ENCODE measurements at places on chromosomes 1 and 21.

- DNase-seq, result no peak
These were observed 71.2 kb downstream of the DPYD start for GRCh38 chr1:97849345-97850340.

DNA sequence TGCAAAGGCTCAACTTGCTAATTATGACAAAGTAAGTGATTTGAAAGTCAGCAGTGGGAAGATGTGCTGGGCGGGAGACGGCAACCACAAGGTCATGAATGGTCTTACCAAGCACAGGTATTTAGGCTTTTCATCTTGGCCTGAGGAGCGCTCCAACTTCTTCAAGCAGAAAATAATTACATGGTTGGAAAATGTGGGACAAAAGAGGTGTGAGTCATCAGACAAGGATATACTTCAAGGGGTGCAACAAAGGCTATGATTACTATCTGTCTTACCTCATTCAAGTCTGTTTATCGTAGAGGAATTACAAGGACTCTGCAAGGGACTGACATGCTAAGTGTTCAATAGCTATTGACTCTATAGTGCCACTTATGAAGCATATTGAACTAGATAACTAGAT lies 2005.7 kb downstream of the MRPL39 start:
- DNase-seq, result no peak

DNA sequence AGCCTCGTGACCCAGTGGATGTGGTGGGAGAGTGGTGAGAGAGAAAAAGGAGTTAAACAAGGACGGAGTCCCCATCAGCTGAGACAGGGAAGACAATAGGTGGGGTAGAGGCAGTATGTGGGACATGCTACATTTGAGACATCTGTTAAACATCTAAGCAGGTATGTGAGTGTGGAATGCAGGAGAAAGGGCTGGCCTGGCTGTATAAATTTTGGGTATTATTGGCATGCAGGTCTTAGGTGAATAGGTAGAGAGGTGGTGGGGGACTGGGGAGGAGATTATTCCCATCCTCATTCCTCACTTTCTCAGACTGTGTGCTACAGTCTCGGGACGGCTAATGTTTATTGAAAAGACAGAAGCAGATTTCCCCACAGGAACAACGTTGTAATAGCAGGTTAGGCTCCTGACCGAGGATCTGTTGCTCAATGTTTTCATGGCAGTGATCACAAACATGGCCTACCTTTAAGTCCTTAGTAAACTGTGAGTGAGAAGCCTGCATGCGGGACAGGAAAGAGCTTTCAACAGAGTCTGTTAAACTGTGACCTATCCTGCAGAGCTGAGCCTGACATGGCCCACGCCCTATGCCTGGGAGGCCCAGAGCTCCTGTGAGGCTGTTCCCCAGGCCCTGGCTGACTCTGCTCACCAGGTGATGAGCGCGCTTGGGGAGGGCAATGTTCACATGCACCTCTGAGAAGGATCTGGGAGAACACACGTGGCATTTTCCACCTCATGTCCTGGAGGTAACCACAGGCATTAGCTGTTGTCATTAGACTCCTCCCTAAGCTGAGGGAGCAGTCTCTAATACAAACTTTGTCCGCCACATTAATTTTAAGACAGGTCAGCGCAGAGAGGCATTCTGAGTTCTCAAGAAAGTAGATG lies 16.5 kb downstream of the VSIG8 start:
- DNase-seq, result no peak

- DNase-seq, result no peak
These were observed 42.9 kb upstream of the IFFO2 start for GRCh38 chr1:18999359-18999758.

DNA sequence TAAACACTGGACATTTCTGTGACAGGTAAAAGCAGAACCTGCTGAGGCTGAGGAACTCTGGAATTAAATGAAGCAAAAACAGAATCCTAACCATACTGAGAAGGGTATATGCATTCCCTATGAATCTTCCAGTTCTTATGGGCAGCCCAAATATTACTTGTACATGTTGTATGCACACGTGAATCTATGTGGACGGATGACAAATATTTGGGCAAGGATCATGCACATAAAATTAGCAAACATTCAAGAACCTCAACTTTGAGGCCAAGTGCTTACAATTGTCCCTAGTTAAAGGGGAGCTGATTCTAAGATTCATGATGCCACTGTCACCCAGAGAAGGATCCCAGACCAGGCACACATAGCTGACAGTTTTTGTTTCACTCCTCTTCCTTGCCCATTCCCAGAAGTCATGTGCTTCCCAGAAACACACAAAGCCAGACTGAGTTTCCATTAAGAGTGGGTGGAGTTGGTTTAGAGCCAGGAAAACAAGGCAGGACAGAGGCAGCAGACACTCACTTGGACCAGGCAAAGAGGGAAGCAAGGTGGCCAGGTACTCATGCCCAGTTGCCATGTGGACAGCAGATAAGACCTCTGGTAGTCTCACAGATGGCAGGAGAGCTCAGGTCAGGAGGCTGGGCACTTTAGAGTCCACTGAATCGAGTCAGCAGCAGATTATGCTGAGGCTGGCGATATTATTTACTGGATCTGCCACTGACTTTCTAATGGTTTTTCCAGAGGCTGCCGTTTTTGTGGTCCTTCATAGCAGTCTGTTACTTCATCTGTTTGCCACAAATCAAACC lies 25.6 kb downstream of the AK2 start:
- no peak for DNase-seq

DNA sequence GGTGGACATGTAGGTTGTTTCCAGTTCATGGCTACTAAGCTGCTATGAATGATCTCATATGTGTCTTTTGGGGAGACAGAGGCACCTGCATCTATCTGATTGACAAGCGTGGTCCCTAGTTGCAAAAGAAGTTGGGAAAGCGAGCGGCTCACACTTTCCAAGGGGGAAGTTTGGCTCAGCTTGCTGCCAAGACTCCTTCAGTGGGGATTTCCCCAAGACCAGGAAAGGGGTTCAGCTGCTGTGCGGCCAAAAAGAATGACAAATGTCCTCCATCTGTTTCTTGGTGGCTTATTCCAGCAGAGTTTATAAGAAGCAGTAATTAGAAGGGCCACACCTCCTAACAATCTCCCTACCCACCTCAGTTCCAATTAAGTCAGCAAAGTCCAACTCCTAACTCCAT lies 128.5 kb upstream of the GALNT2 start:
- DNase-seq, result no peak

- no peak for DNase-seq
These were observed 111.0 kb downstream of the ACTL8 start for GRCh38 chr1:17865912-17866739.

GRCh38 chr1:215082532-215083382 lies at the start of gene KCNK2:
Gene KCNK2, plus strand, starts transcription at chr1:215082737. Its CDS starts 649 bp downstream, at chr1:215083386.
- no peak for DNase-seq

DNA sequence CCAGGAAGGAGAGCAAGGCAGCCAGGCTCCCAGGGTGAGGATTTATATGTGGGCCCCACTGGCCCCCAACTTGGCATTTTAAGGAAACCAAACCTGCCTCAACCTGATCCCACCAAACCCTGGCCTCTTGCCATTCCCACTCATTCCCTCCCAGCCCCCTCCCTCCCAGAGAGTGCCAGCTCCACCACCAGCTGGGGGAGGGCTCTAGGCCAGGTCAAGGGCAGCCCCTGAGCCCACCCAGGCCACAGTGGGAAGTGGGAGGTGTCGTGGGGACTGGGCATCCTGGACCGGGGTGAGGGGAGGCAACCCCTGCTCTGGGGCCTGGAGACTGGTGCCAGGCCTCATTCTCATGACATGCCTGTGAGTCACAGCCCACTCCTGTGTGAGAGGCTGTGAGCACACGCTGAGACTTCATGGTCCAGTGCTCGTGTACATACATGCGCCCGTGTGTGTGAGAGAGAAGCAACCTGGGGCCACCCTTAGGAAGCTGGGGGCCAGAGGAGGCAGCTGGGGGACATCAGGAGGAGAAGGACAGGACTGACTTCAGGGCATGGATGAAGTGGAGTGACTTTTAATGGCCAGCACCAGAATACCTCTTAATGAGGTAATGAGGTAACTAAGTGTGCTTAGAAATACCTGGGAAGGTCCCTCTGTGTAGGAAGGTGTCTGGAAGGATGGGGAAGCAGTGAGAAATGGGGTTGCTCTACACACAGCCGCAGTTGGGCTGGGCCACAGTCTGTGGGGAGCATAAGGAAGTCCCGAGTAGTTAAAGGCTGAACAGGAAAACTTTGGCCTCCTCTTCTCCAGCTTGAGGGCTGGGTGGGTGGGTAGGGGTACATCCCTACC lies at the start of gene S100A2:
TSS of gene S100A2 (minus strand) at position 316 of the 846 bp plus-strand sequence. CDS start 1,967 bp downstream, outside the sequence.
- peak; percentile 49 for DNase-seq

DNA sequence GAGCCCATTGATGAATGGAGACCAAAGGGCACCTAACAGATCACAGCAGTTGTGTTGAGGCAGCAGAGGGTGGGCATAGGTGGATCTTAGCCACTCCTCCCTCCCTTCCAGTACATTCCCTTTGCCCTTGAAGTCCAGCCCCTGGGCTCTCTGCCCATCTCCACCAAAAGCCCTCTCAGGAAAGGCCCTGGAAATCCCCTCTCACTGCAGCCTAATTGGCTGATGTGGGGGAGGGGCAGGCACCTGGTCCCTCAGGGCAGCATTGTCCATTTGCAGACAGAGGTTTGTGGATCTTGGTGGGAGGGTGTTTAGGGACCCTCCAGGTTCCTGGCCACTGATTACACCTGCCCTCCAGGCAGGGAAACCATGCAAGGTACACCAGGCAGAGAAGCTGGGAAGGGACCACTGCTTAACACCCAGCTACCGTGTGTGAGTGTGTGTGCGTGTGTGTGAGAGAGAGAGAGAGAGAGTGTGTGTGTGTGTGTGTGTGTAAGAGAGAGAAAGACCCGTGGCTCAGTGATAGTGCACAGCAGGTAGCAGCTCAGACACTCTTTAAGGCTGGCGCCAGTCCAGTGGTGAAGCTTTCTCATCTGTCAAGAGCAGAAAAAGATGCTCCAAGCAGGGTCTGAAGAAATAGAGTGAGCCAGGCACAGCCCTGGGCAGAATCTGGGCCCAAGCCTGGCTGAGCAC lies 71.1 kb downstream of the MATN1 start:
- no peak for DNase-seq

DNA sequence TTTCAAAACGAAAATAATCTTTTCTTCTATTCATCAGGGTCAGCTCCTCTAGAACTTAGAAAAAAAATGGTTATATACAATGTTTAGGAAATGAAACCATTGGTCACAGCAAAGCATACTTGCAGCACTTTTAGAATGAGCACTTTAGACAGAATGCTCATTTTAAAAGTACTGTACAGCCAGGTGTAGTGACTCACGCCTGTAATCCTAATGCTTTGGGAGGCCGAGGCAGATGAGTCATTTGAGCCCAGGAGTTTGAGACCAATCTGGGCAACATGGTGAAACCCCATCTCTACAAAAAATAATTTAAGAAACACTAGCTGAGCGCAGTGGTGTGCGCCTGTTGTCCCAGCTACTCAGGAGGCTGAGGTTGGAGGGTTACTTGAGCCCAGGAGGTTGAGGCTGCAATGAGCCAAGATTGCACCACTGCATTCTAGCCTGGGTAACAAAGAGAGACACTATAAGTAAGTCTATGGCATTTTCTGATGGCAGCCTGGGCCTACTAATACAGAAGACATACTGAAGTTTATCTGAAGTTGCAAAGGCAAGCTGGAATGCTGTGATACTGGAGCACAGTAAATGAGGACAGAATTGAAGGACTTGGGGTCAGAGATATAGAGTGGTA lies 48.9 kb upstream of the ZNF326 start:
- DNase-seq, result no peak

DNA sequence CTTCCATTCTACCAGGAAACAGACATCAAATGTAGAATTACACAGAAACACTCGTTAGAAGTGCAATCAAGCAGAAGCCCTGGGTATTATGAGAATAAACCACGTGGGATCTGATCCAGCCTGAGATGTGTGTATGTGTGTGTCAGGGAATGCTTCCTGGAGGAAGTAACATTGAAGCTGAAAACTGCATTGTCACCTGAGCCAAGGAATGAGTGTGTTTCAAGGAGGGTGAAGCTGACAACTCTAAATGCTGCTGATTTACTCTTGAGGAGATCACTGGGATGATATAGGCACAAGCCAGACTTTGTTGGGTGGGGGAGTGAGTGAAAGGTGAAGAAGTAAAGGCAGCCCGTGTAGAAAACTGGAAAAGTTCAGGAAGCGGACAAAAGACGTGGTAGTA lies 27.6 kb downstream of the FAAH start:
- no peak for DNase-seq

DNA sequence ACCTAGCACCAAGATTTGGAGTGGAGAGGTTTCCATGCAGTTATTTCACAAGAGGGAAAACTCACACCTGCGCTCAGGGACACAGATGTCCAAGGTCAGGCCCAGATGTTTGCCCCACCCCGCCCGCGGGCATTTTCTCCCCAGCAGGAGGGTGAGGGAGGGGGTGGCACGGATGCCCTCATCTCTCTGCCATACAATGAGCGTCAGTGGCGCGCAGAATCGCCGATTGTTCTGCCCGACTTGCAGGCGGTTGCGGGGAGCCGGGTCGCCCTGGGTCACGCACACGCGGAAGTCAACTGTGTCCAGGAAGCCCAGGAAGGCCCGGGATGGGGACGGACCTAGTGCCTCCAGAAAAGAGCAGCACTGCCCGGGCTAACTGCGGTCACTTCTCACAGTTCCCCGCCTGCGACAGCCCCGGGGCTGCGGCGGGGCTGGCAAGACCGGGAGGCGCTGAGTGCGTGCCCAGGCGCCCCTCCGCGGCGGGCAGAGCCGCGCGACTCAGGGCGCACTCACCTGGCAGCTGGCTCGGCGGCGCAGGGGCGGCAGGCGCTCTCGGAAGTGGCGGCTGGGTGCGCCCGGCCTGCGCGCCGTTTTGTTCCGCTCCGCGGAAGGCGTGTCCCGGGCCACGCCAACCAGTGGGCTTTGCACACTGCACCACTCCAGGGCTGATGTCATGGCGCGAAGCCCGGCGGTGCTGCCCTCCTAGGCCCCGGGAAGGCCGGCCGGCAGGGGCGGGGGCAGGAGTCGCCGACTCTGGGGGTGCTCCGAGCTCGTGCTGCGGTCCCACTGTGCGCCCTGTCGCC lies at the start of gene CSRP1:
TSS of gene CSRP1 (minus strand) at position 567 of the 803 bp plus-strand sequence. CDS start 10,820 bp downstream, outside the sequence.
- peak; percentile 76 for DNase-seq

GRCh38 chr1:12416744-12417143 lies 186.9 kb downstream of the VPS13D start:
- no peak for DNase-seq

GRCh38 chr1:241097479-241097878 lies 259.5 kb downstream of the RGS7 start:
- DNase-seq, result no peak

- DNase-seq, result no peak
These were observed 42.3 kb downstream of the NEK7 start for GRCh38 chr1:198199105-198199504.

GRCh38 chr1:66542314-66542713 lies 8.4 kb downstream of the SGIP1 start:
- DNase-seq, result no peak

- DNase-seq, result no peak
These were observed 12.4 kb downstream of the TNFRSF8 start for GRCh38 chr1:12075195-12076114.
